ENCODE measurements at places on chromosomes 3 and 15.
A peak's percentile ranks its signal among the peaks of the same experiment; 100 is the strongest.

GRCh38 chr3:149717391-149718056, 34.8 kb downstream of the COMMD2 start:
- peak; percentile 51 for DNase-seq

- no peak for DNase-seq
Measured at GRCh38 chr15:77436822-77437221, 16.1 kb downstream of the HMG20A start.

GRCh38 chr15:52682781-52683180, 3.6 kb upstream of the ATOSA start:
- DNase-seq, result no peak

- no peak for DNase-seq
Measured at GRCh38 chr3:160618878-160619277, 53.5 kb upstream of the KPNA4 start.

DNA sequence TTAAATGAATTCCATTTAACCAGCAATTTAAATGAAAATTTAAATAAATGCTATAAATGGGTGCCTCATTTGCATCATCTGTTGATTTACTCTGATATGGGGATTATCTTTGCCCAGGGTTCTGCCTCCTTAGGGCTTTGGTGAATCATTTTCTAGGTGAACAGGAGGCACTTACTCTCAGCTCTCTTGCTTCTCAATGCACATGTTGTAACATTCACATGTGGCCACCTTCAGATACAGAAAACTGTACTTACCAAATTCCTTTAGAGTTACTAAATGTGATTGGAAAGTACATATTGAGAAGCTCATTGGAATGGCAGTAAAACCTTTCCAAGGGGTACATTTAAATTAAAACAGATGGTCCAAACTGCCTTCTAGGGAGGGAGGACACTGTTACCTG, 20.8 kb downstream of the GADL1 start:
- no peak for DNase-seq

- no peak for DNase-seq
Measured at GRCh38 chr15:26070095-26070532, 207.0 kb upstream of the ATP10A start.

DNA sequence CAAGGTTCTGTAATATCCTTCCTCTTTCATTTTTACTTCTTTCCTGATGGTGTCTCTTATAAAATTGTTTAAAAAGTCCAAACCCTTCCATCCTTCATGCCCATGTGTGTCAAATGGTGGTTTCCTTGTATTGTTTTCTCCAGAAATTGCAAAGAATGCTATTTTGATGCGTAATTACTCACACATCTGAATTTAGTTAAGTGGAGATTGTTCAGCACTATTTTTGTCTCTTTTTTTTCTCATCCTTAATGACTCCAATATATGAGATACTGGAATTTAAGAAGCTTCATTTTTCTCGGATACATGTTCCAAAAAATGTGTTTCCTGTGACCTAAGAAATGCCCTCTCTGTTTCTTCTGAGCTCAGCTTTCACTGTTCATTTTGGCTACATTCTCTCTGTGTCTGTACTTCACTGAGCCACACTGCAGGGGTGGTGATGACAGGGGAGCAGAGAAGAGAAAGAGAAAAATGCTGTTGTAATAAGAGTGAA, 799.8 kb downstream of the DIPK2A start:
- no peak for DNase-seq

DNA sequence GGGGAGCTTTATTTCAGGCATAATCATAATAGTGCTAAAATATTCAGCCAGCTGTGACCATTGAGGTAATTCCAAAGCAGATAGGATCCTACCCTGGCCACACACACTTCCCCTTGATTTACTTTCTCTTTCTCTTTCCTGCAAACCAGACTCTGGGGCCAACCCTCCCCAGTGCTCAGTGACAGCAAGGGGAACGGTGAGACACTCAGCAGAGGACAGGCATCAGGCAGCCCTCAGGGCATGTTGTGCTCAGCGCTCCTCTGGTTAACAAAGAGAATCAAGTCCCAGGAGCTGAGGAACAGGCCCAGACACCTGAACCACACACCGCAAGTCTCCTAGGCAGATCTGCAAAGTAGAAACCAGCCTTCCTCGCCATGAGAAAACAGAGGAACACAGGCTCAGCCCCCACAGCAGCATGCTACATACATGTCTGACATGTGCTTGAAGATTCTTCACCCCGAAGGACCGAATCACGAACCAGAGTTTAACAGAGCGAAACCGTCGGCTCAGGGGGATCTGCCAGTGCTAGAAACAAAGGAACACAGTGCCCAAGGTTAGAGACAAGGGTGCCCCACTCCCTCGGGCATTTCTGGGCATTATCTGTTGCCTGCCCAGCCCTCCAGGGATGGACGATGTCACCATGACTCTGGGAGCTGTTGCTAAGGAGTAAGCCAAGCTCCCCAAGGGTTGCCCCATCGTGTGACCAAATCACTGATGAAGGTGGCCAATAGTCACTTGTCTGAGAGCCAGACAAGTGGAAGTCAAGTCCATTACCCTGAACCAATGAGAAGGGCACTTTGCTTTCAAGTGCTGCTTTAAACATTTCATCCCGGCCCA, 17.5 kb downstream of the HDC start:
- DNase-seq, result no peak

GRCh38 chr3:16828815-16829214, 55.9 kb upstream of the PLCL2 start:
- no peak for DNase-seq

DNA sequence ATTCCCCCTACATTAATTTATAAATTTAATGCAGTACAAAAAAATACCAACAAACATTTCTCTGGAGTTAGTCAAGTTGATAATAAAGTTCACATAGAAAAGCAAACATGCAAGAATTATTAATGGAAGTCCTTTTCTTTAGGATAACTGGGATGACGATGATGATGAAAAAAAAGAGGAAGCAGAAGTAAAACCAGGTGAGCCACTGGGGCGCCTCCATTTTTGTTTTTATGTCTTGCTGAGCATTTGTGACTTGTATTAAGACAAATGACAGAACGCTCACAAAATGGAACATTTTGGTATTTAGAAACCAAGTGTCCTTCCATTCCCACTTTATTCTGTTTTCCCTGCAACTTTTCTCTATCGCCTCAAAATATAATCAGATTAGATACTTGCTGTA, 13.8 kb downstream of the EIF3J start:
- DNase-seq, result no peak

- no peak for DNase-seq
Measured at GRCh38 chr3:107077391-107077790, 299.8 kb upstream of the CCDC54 start.

- DNase-seq, result no peak
Measured at GRCh38 chr3:30741889-30742288, 135.5 kb downstream of the TGFBR2 start.

- no peak for DNase-seq
Measured at GRCh38 chr3:105790534-105790933, 78.3 kb downstream of the CBLB start.

DNA sequence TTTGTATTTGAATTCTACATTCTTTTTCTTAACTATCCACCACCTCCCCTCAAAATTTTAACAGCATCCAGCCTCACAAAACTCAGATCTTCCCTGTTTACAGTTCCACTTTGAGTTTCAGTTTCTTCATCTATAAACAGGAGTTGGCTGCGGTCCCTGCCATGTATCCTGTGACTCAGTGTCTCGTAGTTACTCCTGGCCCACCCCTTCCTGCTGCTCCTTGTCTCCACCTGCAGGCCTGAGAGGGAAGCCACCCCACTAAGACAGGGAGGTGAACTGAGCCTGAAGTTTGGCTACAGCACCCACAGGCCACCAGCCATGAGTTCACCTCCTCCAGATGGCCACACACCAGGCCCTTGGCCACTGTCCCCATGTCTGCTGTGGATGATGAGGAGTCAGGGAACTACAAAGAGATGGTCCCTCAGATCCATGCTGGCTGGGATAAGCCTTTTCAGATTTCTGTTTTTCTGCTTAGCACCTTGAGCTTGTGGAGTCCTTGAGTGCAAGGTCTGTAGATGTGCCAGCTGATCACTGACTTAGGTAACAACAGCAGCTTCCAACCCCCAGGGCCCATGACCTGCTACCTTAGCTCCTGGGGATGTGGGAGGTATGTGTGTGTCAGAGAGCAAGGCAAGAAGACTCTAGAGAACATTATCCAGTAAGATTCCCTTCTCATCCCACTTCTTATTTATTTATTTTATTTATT, 37.5 kb downstream of the CD86 start:
- DNase-seq, result no peak

- no peak for DNase-seq
Measured at GRCh38 chr3:87270908-87271700, 5.3 kb downstream of the POU1F1 start.

DNA sequence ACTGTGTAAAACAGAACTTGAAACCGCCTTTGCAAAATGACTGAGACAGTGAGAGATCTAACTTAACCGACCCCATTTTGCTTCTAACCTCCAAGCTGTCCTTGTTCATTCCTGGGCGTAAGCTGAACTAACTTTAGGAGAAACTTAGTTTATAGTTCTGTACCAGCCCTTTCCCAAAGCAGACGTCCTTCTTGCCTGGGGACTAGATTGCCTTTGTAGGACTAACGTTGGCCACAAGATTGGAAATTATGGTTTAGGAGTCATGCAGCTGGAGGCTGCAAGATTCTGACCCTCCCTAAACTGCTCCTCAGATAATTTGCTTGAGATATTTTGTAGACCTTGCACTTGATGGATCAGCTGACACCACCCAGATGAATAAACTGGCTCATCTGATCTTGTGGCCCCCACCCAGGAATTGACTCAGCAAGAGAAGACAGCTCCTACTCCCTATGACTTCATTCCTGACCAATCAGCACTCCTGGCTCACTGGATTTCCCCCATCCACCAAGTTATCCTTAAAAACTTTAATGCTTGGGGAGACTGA, 219.9 kb upstream of the PROK2 start:
- DNase-seq, result no peak

- no peak for DNase-seq
Measured at GRCh38 chr3:13370609-13371008, 49.5 kb downstream of the NUP210 start.

DNA sequence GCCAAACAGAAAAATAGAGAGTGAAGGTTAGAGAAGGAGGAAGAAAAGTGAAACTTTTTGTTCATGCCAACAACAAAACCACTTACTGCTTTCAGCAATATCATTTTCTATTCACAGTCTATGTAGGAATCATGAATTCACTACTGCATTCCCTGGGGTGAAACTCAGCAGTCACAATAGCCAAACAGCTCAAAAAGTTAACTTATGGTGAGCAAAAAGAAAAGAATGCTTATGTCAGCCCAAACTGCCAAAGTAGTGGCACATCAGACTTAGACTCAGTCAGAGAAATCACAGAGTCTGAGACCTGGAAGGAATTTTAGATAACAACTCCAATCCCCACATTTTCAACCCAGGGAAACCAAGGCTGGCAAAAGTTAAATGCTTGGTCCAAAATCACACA, 238.7 kb upstream of the TMCO5A start:
- no peak for DNase-seq

DNA sequence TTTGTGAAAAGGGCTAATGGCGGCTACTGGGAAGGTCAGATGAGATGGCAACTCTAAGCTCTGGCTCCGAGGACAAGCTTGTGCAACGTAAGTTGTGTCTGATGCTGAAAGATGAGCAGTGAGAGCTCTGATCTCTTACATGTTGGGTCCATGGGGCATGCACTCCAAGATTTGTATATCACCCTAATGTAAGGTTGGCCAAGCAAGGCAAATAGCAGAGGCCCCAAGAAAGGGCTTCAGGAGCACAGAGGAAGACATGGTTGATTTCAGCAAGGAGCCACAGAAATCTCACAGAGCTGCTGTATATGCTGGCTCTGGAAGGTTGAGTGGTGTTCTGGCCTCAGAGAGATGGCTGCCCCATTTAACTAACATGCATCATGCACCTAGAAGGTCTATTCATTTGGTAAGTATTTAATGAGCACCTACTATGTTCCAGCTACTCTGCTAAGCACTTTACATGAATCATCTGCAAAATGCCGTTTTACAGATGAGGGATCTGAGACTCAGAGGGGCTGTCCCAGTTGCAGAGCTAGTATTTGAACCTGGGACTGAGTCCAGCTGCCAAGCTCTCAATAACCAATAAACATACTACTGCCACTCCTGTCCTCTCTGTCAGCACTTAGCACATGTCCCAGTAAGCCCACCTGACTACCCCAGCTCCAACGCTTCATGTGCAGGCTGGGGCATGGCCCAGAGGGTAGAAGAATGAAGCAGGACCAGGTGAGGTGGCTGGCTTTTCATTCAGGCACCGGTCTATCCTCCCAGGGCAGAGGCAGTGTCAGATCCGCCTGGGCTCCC, 27.8 kb upstream of the ATP2B2 start:
- no peak for DNase-seq

DNA sequence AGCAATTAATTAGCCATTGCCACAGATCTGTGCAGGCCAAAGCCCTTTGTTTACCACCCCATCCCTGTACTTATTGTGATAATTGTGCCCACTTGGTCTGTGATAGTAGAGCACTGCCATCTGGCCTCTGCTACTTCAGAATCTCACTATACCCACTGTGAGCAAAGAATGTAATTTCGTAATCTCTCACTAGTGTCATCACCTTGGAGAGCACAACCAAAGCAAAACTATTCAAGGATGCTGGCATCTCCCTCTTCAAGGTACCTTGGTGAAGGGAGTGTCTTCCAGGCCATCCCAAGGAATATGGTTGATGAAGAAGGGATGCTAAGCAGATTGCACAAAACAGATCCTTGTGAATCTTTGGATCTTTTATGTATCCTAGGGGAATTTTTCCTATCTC, 34.7 kb upstream of the NOX5 start:
- no peak for DNase-seq

DNA sequence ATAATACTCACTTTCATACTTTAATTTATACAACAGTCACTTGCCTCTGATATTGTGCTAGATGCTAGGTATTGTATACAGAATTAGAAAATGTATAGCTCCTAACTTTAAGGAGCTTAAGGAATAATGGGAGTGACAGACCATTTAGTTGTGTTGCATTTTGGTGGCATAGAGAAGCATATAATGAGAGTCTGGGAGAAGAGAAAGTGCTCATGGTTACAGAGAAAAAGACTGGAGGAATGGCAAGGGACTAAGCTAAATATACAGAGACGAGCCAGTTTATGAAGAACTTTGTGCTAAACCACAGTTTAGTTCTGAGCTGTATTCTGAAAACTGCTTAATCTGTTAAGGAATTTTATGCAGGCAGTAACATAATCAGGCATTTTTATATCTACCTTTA, 6.4 kb downstream of the RNF13 start:
- no peak for DNase-seq

GRCh38 chr3:151477591-151478334, 16.9 kb upstream of the IGSF10 start:
- no peak for DNase-seq

DNA sequence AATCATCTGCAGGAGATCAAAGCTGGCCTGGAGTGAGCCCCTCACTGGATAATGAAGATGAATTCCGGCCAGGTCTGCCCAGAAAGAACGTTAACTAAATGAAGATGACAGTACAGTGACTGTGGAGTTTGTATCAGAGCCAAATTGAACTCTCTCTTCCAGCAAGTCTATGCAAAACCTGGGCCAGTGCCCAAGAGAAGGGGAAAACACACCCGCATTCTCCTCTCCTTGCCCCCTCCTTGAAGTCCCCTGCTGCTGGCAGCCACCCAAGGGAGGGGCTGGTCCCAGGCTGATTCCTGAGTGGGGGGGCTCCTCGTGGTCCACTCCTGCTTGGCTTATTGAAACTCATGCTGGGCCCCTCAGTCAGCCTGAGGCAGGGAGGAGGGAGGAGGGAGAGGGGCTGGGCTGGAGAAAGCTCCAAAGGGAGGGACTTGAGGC, 155.7 kb downstream of the RAB11A start:
- DNase-seq, result peak; percentile 70
